ENCODE measurements at places on chromosomes 11 and 22.

DNA sequence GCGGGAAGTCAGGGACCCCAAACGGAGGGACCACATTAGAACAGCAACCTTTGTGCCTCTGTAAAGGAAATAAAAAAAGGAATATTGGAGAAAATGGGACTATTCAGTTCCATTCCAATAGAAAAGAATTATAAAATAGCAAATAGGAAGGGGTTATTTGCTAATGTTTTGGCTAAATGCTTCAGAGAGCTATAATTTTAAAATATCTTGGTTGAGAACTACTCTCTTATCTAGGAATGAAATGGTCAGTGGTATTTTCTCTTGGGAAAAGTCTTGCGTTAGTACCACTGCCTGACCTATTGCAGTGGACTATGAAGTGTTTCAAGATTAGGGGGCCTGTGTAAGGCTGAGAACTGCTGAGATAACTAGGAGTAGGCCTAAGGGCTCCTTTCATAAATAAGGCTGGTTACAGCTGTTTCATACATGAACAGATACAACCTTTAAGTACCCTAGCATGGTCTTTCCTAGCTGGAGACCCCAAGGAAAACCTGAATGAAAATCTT, 6.9 kb upstream of the WEE1 start:
- DNase-seq = no peak

DNA sequence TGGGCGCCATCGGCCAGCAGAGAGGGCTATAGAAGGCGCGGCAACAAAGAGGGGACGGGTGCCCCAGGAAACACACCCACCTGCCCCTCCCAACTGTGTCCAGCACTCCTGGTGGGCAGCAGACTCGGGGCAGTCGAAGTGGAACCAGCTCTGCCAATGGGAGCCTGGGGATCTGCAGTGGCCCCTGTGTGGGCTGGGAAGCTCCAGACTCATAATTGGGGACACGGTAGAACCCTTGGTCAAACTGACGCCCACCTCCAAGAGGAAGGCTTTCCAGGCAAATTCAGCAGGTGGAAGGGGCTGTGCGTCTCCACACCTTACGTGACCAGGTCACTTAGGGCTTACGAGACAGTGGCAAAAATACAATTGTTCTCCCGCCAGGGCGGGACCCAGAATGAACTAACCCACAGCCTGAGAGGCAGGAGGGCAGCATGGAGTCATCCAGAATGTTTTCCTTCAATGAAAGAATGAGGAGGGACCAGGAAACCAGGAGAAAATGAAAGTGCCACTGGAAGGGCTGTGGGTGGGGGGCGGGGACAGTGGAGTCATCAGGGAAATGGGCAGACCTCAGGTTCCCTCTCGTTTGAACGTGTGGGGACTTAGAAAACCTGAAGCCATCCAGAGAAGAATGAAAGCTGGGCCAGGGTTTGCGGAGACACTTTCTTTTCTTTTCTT, 53.2 kb upstream of the SHANK2 start:
- DNase-seq = no peak

GRCh38 chr11:20126724-20127123, 33.6 kb downstream of the DBX1 start:
- DNase-seq = no peak

DNA sequence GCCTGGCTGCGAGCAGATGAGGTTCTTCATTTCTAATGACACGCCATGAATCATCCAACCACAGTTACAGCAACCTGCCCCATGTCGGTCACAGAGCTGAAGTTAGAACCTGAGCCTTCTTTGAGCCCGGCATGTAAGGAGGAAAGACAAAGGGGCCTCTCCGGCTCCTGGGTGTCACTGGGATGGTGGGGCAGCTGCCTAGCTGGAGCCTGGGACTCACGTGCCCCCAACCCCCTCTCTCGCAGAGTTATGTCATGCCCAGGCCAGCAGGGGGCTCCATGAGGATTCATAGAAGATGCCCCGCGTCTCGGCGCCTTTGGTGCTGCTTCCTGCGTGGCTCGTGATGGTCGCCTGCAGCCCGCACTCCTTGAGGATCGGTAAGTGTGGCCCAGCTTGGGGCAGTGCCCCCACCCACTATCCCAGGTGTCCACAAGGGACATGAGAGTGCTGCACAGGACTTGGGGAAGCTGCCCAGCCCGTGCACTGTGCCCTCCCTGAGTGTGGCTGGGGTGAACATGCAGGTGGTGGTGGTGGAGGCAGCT, 148.5 kb downstream of the GRIK4 start:
- DNase-seq = no peak

DNA sequence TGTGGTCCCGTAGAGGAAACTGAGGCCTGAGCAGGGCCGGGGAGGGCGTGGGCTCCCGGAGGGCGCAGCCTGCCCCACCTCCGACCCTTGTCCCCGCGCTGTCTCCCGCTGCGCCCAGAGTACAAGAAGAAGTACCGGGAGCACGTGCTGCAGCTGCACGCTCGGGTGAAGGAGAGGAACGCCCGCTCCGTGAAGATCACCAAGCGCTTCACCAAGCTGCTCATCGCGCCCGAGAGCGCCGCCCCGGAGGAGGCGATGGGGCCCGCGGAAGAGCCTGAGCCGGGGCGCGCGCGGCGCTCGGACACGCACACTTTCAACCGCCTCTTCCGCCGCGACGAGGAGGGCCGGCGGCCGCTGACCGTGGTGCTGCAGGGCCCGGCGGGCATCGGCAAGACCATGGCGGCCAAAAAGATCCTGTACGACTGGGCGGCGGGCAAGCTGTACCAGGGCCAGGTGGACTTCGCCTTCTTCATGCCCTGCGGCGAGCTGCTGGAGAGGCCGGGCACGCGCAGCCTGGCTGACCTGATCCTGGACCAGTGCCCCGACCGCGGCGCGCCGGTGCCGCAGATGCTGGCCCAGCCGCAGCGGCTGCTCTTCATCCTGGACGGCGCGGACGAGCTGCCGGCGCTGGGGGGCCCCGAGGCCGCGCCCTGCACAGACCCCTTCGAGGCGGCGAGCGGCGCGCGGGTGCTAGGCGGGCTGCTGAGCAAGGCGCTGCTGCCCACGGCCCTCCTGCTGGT, 1.9 kb downstream of the NLRP6 start:
- no peak for DNase-seq

DNA sequence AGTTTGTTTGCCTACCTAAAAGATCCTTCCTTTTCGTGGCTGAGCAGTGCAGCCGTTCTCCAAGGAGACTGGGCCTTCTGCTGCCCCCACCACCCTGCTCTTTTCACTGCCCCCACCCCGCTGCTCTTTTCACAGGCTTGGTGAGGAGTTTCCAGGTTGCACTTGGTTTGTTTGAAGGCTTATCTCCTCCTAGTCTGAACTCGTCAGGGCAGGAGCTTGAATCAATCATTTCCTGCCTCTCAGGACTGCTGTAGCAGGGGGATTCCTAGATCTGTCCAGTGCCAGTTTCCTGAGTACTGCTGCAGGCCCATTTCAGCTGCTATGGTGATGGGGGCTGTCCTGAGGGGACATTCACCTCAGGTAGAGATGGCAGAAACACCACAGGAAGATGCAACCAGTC, 10.0 kb downstream of the MED15 start:
- DNase-seq = no peak

DNA sequence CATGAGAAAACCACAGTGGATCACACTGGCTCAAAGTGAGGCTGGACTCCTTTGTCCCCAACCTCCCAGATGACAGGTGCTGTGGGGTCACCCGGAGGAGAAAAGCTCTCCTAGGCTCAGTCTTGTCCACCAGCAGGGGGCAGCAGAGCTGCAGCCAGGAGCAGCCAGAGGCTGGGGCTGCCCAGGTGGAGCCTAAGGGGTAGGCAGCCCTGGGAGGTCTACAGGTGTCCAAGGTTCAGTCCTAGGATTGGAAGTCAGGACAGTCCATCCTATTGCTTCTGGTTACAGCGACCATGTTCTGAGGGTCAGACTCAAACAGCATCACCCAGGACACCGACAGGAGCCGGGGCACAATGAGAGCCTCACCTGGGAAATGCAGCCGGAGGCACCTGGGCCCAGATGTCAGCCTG, 77.6 kb upstream of the IGLL5 start:
- no peak for DNase-seq

- DNase-seq = no peak
These were observed at the start of gene CHRM1 for GRCh38 chr11:62921201-62921572. TSS of gene CHRM1 (minus strand) at chr11:62921363. CDS start at chr11:62911100, 10,263 bp downstream.

DNA sequence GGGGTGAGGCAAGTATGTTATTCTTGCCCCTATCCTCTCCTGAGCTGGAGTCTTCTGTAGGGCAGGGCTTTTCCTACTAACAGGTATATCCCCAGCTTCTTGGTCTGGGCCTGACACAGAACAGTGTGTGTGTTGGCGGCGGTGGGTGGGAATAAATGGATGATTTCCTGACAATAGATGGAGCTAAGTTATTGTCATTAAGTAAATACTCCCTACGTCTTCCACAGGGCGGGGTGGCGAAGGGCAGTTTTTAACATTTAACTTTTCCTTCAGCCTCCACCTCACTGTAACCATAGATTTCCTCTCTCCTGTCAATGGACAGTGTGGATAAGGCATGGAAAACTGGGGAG, 11.7 kb upstream of the SMPD1 start:
- no peak for DNase-seq

GRCh38 chr11:118117790-118118601, 31.2 kb upstream of the SMIM35 start:
- DNase-seq = no peak
